ENCODE measurements at places on chromosomes 2 and 18. TPM values are rescaled to one million over a fixed set of nuclear protein-coding genes. Genes with fewer than 3 reads are reported as not detected.

The ALPP gene
- 0.26 TPM for total RNA-seq

The TUBB8B gene
- not detected for total RNA-seq

The ATOH8 gene
- total RNA-seq, result 10.0 TPM

The PSMA8 gene
- total RNA-seq, result not detected

The SKOR2 gene
- not detected for total RNA-seq

All from A375 (cell line).